NCI-H1930 (cell line): ENCODE measurements at places on chromosomes 2 and 18.

DNA sequence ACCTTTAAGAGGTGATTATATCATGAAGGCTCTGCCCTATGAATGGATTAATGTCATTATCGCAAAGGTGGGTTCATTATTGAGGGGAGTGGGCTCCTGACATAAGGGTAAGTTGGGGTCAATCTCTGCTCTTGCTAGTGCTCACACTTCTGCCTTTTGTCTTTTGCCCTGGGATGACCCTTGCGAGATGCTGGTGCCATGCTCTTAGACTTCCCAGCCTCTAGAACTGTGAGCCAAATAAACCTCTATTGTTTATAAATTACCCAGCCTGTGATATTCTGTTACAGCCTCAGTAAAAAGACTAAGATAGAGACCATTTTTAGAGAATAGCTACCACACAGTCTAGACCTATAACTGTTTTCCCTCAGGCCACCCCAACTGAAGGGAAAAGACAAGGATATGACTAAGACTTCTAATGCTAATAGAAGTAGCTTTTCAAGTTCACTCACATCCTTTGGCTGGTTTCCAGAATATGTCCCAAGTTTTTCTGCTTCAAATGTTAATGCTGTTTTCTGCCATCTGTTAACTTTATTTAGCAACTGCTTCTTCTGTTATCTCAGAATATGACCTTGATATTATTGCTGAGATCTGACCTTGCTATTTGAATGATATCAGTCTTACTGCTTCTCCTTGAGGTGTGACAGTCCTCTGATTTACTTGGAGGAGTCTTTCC lies 65.1 kb upstream of the STAM2 start:
- DNase-seq = no peak

- DNase-seq = no peak
Measured at GRCh38 chr18:45826084-45826483, 609 bp downstream of the SIGLEC15 start.

GRCh38 chr2:227324995-227325838 lies at the start of gene MFF:
MFF (plus strand) TSS chr2:227325251; CDS start chr2:227330666, 5,415 bp downstream.
- DNase-seq = peak; percentile 90

- no peak for DNase-seq
Measured at GRCh38 chr2:119088416-119088815, 70.1 kb downstream of the C1QL2 start.

DNA sequence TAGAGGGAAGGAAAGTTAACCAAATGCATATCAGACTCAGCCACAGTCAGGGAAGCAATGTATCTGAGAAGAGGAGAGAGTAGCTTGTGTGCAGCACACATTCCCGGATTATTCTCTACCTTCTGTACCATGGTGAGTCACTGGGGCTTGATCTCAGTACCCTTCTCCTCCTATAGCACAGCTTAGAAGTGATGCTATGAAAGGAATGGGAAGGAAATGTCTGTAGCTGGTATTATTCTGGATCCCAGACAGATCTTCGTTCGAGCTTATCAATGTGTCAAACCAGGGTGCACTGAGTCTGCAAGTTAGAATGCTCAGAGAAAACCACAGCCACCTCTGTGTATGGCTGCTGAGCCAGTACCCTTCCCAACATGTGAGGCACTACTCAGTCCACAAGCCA lies 88.0 kb upstream of the NFU1 start:
- no peak for DNase-seq

DNA sequence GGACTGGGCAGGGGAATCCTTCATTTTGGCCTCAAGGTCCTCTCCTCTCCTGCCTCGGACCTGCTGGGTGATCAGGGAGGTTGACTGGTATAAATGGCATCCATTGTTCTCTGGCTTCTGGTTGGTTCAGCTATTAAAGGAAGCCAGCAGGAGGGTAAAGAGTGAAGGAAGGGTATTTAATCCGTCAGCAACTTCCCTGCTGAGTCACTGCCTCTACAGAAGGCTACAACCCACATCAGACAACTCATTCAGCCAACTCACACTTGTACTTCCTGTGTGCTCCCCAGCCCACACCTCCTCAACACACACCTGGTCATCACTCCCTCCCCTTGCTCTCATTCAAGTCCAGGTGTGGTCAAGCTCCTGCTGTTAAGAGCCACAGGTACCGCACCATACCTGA lies 68.3 kb upstream of the MRPS9 start:
- no peak for DNase-seq

DNA sequence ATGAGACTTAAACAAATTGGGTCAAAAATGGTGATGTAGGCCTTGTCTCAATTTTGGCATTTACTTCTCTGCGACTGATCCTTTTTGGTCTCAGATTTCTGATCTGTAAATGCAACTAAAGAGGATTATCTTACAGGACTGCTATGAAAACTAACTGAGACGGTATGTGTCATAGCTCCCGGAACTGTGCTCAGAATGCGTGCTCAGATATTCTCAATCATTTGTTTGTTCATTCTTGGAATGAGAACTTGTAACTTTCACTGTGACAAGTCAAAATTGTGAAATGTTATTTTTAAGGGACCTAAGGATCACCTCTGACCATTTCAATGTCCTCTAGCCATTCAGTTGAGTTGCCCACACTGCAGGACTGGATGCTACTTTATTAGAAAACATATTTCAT lies 498.2 kb upstream of the PIK3C3 start:
- no peak for DNase-seq

DNA sequence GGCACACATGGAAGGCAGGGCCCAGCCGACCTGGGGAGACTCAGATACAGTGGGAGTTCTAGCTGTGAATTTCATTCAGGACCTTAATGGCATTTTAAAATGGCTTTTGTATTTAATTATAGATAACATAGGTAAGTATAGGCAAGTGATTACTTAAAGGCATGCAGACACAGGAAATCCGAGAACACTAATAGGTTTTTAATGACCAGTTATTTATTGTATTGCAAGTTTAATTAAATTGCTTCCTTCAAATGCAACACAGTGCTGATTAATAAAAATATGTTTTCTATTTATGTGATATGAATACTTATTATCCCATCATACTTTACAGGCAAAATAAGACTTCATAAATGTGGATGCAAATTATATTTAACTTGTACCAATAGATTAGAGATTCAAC lies 19.7 kb upstream of the SH3RF3 start:
- DNase-seq = no peak

GRCh38 chr18:76126327-76126726 lies 368.7 kb downstream of the ZNF516 start:
- DNase-seq = no peak

DNA sequence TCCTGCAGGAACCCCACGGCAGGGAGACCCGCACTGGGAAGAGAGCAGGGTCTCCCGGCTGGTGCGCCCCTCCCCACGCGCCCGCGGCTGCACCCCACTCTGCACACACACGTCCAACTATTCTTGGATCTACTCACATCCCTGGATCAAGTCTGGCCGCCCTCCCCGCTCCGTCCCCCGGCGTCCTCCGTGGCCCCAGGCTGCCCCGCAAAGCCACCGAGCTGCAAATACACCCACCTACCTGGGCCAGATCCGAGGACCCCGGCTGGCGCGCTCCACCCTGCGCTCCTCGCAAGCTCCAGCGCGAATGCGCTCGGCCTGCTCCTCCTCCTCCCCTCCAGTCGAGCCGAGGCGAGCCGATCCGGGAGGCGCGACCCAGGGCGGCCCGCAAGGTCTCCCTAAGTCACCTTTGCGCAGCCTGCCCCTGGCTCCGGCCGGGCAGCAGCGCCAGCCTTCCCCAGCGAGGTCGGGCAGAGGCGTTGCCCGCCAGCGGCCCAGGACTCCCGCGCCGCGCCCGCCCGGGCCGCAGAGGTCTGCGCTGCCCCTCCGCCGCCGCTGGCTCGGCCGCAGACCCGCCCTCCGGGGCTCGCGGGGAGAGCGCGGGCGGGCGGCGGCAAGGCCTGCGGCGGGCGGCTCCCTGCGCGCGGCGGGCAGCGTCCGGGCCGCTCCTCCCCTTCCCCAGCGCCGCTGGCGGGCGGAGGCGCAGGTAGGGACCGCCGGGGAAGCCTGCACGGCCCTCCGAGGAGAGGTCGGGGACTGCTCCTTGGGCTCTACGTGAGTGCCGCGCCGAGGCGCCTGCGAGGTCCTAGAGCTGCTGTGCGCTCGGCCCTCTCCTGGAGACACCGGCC lies 126.0 kb downstream of the OSBPL1A start:
- DNase-seq = peak; percentile 69

DNA sequence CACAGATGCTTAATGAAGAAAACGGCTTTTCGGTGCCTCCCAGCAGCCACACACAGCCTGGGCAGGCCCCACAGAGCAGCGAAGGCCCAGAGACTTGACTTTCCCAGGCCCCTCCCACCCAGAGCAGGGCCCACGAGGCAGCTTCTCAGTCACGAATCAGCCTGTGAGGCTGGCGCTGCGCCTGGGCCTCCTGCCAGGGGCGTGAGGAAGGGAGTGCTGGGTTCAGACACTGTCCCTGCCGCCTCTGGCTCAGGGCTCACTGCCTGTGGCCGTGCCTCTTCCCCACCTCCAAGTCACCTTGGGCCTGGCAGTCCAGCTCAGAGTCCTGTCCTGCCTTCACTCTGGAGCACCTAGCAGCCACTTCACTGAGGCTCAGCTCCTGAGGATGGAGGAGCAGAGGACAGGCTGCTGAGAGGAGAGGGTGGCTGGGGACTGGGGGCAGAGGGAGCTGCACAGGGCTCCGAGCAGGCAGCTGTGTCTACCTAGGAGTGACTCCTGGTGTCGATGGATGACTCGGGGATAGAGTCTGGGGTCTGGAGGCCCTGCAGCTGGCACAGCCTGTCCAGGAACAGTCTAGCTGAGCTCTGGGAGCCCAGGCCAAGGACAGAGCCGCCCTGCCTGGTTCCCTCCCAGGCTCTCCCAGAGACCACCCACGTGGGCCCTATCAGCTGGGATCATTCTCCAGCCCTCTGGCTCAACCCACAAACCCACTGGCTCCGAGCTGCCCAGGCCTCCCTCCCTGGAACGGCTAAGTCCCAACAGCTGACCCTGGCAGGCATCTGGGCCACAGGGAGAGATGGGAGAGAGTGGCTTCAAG lies 36.4 kb upstream of the FOSL2 start:
- DNase-seq = no peak
